ENCODE measurements at places on chromosomes 7 and 10.

DNA sequence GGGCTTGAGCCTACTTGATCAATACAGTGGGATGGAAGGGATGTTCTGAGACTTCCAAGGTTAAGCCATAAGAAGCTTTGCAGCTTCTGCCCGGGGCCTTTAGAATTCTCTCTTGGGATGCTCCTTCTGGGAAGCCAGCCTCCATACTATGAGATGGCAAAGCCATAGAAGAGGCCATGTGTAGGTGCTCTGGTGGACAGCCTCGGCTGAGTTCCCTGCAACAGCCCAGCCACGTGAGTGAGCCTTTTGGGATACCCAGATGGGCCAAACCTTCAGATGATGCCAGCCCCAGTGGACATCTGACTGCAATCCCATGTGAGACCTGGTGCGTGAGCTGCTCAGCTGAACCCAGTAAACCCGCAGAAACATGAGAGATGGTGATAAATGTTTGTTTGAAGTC is 370.6 kb downstream of the RPS24 start:
- DNase-seq: no peak

DNA sequence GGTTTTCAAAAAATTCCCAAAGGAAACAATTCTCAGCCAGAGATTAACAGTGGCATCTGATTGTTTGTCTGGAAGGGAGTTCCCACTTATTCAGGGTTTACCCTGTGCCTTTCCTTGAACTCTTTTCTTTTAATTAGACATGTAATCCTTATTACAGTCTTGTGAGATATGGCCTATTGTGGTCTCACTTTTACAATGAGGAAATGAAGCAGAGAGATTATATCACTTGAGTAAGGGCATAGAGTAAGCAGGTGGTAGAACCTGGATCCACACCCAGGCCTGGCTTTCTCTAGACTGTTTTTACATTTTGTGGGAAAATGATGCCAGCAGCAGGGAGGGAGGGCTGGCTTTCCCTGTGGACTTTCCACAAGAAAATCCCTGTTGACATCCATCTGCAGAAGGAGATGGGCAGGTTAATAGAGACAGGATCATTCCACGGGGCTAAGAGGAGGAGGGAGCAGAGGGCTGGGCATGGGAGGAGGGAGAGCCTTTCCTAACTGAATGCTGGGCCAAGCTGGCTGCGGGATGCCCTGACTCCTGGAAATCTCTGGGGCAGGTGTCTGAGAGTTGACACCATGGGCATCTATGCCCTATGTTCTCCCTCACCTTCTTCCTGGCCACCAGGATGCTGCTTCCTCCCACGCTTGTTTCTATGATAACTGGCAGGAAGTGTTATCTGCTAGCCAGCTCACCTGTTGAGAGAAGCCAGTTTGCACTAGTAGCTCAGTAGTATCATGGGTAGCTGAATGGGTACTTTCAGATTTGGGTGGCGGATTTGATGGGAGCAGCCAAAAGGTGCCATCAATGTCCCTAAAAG is 28.7 kb upstream of the ARHGAP22 start:
- DNase-seq: no peak

DNA sequence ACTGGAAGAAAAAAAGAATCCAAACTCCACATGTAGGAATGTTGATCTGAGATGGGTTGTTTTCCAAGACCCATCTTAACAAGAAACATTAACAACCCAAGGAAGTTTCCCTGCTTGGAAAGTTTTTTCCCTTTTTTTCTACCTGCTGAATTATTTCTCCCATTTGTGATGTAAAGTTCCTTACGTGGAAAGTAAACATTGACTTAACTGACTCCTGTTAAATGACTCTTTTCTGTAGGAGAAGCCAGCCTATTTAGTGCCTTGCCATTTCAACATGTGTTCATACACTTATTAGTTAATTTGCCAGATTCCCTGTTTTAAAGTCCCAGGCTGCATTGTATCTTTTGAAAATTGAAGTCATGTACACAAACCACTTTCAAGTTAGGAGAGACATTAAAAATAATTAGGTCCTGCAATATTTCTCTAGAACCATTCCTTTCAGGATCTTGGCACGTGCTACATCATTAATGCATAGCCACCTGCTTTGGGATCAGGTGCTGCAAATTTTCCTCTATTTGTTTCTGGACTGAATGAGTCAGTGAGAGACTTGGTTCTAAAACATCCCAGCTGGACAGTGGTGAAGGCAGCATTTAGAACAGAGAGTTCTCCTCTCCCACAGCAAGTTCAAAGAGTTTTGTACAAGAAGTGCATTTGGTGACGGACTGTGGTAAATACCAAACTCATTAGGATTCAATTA is 698.5 kb downstream of the SUGCT start:
- DNase-seq: no peak

- no peak for DNase-seq
Measured at GRCh38 chr10:30127120-30127541, 67.7 kb upstream of the JCAD start.

DNA sequence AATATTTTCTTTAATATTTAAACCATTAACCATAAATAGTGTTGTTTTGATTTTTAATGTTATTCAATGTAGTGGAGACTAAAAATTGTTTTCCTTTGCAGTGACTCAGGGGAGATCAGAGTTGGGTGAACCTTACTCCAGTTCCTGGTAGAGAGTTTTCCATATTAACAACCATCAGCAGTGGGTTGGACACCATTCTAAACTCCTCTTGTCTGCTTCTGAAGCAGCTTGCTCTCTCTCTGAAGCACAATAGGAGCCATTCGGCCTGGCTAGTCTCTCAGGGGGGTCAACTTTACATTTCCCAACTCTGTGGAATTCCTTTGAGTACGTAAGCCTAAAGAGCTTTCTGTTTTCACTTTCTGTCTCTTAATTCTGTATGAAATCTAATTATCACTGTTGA is 9.4 kb upstream of the NRG3 start:
- DNase-seq: no peak

DNA sequence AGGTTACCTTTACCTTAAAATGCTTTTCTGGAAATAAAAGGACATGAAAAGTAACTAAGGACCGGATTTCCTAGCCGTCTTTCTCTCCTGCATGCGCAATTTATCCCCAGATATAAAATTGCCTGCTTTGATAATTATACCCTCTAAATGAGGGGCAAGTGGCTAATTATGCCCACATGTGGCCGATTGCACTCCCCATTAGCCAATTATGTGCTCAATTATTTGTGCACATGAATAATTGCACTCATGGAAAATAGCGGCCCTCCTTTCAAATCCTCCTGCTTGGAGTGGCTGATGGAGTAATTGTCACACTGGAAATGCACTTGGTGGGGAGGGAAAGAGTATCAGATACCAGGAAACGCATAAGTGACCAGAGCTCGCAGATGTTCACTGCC is 66.4 kb upstream of the ATRNL1 start:
- DNase-seq: no peak

DNA sequence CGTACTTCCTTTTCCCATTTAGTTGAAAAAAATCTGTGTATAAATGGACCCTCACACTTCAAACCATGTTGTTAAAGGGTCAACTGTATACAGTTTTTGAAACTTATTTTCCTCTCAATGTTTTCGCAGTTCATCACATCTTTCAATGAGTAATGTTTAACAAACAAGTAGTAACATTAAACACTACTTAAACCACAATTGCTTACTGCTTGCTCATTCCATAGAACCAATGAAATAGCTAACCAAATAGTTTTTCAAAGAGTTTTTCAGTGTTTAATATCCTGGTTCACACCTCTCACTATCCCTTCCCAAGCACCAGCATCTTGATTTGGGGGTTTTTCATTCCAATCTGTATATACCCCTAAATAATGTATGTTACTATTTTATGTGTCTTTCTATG is 9.1 kb downstream of the SEM1 start:
- DNase-seq: no peak

- DNase-seq: no peak
Measured at GRCh38 chr7:1248143-1248915, 15.7 kb downstream of the UNCX start.

GRCh38 chr7:157940497-157940896 is 603.7 kb downstream of the DNAJB6 start:
- no peak for DNase-seq

GRCh38 chr7:133412942-133413341 is 160.1 kb downstream of the EXOC4 start:
- DNase-seq: no peak

DNA sequence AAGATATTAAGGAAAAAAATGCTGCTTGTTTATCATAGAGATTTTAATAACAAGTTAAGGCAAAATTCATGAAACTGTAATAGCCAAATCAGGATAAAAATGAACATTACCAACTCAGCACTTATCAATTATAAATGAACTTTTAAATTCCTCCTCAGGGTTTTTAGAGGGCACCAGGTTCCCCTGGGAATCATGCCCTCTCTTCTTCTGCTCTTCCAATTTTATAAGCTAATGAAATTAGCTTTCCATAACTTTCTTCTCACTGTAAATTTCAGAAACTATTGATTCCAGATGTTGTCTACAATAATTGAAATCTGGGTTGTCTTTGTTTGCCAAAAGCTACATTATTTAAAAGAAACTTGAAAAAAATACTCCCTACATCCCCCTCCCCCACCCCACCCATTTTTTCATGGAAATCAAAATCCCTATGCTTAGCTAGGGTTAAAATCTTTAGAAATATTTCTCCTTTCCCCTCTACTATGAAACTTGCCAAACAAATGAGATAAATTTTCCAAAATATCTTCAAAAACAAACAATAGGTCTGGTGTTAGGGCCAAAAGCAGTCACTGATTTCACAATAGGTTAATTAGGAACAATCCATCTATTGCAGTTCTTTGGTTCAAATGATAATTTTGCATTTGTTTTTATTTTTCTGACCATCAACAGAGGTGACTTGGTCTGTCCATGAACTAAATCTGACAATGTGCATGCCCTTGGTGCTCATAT is 187.7 kb downstream of the DOCK4 start:
- DNase-seq: no peak

GRCh38 chr7:110854651-110855050 is 236.3 kb upstream of the LRRN3 start:
- no peak for DNase-seq

DNA sequence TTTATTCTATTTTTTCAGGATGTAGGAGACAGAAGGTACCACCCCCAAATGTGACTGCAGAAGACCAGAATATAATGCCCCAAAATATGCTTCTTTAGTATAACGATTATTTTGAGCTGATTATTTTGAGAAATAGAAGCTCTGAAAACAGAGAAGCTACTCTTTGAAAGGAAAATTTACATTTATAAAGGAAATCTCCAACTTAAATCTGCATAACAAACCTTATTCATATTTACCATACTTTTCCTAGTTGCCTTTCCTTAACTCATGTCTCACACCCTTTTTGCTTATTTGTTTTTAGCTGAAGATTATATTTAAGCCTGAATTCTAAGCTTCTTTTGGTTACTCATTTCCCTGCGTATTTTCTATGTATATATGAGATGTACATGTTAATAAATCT is 127.1 kb upstream of the THSD7A start:
- DNase-seq: no peak

Data from activated CD8-positive, alpha-beta memory T cell treated with anti-CD3 and anti-CD28 coated beads, Interleukin-2, amount 50 U/mL, for 4 hours (primary cell).